Right renal pelvis (tissue), 4 donors: ENCODE measurements at places on chromosomes 12 and 14.

- DNase-seq = no peak
These were observed 19.9 kb downstream of the JAG2 start for GRCh38 chr14:105148604-105149145.

DNA sequence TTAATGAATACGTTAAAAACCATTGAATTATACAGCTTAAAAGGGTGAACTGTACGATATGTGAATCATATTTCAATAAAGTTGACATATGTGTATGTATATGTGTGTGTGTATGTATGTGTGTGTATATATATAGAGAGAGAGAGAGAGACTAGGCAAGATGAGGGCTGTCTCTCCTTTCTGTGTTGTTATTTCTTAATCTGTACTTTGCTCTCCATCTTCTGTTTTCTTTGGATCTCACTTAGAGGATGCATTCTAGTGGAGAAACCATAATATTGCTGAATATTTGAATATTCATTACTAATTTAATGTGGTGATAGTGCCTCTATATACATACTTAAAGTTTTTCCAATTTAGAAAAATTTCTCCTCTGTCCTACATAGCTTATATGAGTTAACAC, 50.5 kb downstream of the PCNX1 start:
- DNase-seq = no peak

DNA sequence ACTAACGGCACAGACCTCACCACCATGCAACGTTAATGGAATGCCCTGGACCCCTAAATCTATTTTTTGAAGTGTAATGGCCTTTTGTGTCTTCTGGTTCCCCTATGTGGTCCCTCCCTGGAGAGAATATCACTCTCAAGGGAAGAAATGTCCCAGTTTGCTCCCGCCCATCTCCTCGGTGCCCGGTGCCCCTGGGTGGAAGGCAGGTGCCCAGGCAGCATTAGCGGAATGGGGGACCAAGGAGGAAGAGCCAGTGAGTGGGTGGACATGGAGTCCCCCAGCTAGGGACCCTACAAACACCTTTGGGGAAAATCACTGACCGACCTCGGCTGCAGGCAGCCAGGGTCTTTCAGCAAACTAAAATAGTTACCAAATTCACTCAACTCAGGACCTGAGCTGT, 212.1 kb upstream of the RTL1 start:
- no peak for DNase-seq

- no peak for DNase-seq
These were observed 1.1 kb downstream of the TXNDC16 start for GRCh38 chr14:52551205-52551604.

DNA sequence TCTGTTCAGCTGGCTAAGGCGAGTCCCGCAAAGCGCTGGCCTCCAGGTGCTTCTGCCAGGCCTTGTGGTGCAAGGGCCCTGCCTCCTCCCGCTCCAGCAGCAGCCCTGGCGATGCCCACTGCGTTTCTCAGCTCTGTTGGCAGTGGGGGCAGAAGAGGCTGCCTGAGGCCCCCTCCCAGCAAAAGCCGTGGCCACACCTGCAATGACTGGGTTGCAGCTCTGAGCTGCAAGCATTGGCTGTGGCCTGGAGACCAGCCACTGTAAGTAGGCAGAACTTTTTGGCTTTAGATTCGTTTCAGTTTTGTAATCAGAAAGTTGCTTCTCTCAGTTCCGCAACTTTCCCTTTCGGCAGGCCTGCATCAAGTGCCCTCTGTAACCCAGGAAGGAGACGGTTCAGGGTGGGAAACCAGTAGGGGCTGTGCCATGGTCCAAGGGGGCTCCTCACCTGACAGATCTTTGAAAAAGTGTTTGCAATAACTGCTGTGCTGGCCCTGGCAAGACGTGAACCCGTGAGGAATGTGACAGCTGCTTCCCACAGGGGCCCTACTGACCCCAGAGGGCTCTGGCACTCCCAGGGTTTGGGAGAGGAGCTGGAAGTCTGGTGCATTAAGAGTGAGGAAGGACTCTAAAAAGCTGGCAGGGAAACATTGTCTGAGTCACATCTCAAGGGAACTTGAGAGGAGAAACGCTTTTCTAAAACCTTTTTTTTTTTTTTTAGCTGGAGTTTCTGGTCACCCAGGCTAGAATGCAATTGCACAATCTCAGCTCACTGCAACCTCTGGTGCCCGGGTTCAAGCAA, 54.5 kb upstream of the MAX start:
- no peak for DNase-seq

GRCh38 chr14:27929797-27930347, 836.7 kb upstream of the FOXG1 start:
- DNase-seq = no peak

DNA sequence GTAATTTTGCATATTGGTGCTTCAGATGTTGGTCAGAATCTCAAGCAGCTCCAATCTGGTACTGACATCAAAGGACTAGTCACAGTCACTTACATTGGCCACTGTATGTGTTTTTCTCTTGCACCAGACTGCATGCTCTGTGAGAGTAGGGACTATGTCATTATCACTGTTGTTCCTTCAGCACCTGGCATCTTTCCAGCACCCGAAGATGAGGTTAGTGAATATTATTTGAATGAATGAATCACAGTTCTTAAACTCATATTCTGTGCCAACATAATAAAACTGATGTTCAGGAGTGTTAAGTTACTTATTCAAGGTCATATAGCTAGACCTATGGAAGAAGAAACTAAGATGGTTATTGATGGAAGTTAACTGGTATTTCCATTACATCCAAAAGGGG, 204.5 kb upstream of the TBX3 start:
- DNase-seq = no peak

DNA sequence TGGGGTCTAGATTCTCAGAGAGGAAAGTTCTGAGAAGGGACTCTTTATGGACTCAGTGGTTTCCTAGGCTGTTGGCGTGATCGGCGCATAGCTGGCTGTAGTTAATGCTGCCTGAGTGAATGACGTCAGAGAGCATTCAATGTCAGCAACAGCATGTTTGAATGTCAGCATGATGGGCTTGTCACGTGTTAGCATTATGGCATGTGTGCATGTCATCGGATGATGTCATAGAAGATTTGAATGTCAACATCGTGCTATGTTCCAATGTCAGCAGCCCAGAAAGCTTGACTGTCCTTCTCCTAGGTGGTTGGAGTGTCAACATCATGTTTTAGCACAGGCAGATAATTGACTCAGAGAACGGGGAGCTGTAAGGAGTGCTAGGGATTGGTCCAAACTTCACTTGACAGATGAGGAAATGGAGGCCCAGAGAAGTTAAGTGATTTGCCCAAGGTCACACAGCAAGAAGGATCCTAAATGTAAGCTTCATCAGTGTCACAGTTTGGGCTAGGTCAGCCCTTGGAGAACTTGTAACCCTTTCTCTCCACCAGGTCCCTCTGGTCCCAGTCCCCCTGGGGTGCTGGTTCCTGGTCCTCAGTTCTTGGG, 45.5 kb downstream of the MVK start:
- no peak for DNase-seq

DNA sequence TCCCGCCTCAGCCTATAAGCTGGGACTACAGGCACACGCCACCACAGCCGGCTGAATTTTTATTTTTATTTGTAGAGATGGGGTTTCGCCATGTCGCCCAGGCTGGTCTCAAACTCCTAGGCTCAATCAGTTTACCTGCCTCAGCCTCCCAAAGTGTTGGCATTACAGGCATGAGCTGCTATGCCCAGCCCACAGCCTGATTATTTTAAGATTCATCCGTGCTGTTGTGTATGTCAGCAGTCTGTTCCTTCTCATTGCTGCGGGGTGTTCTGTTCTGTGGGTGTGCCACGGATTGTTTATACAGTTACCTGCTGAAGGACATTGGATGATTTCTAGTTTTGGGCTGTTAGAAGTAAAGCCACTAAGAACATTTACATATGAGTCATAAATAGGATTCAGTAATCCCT, 9.6 kb upstream of the EP400 start:
- DNase-seq = no peak

GRCh38 chr12:28770322-28770721, 378.8 kb upstream of the FAR2 start:
- no peak for DNase-seq

- no peak for DNase-seq
These were observed 8.8 kb upstream of the EGLN3 start for GRCh38 chr14:33959692-33960151.

DNA sequence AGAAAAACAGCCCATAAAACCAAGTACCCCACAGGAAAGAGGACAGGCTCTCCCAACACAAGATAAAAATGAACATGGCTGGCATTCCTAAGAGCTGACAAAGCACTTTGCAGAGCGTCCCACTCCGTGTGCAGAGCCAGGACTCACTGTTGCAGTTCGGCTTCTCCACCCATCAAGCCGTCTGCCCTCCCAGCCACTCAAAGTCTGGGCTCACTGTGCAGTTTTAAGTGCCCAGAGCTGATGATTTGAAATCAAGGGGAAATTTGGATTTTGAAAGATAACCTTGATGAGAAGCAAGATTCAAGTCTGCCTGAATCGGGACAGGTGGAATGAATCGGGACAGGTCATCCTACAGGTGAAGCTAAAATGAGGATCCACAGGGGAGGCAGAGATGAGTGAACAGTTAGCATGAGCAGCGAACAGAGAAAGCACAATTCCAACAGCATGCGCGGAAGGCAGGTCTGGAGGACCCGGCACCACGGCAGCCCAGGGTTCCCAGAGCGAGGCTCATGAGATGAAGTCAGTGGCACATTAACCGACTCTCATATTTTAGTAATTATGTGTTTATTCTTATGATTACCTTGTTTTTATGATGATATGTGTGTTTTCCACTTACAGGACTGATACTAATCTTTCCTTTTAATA, 39.8 kb upstream of the GPR68 start:
- DNase-seq = no peak

DNA sequence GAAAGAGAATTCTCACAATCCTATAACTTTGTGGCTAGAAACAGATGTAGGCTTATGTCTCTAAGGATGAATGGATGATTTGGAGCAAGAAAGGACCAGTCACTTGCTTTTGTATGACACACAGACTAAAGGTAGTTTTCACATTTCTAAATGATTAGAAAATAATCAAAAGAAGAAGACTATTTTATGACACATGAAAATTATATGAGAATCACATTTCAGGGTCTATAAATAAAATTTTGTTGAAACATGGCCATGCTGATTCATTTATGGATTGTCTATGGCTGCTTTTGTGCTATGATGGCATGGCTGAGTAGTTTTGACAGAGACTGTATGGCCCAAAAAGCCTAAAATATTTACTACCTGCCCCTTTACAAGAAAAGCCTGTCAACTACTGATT, 49.4 kb upstream of the FRMD6 start:
- no peak for DNase-seq

GRCh38 chr12:15044471-15044870, 71.6 kb downstream of the PDE6H start:
- DNase-seq = peak; percentile 7

- DNase-seq = no peak
These were observed 631.7 kb downstream of the RPS29 start for GRCh38 chr14:48954446-48954845.

- DNase-seq = no peak
These were observed 146.5 kb upstream of the MYL2 start for GRCh38 chr12:111066744-111067437.

DNA sequence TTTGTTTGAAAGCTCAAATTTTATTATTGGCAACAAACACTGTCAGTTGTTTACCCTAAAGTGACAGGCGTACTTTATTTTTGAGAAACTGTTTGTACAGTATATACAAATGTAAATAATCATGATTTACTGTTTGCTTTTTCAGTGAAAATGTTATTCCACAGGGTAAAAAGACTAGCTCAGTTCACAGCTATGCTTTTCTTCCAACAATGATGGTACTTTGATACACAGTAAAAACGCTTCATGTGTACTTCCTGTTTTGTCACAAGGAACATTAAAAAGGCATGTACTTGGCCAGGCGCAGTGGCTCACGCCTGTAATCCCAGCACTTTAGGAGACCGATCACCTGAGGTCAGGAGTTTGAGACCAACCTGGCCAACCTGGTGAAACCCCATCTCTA, 53.7 kb downstream of the MON2 start:
- no peak for DNase-seq
